Natural killer cell treated with Interleukin-12 subunit alpha and Interleukin-12 subunit beta and Interleukin-15 and Interleukin-18, amount 100 ng/mL, for 72 hours (primary cell): ENCODE measurements at places on chromosomes 4 and X. TPM values are rescaled to one million over a fixed set of nuclear protein-coding genes. Genes with fewer than 3 reads are reported as not detected.

DNA sequence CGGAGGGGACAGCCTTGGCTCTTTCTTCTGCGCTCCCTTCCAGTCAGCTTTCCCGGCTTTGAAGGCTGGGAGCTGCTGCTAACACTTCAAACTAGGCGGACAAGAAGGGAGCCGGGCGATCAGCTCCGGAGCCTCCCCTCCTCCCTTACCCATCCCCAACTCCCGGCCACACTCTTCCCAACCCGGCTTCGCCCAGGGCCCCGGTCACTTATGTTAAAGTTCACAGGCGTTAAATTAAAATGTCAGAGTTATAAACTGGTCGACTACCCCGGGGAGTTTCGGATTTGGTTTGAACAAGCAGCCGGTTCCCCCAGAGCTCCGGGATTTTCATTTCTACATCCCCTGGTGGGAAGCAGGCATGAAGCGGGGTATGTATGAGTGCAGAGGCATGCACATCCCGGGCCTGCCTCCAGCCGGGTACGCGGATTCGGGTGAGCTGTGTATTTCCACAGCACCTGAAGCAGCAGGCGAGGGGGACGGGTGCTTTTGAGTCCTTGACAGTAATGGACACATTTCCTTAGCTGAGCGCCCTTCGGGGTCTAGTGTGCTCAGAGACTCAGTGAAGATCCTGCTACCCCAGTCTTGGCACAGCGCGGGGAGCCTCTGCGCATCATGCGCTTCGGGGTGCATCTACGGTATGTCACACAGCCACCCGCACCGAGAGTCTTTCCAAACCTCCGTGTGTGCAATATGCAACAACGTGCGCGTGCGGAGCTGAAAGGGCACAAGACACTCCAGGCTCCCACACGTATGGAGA, 880 bp downstream of the UNC5C start:
- DNase-seq, result no peak
- H3K4me1 ChIP-seq, result peaks cover 5% of the 10 kb centered on the region

- no peaks in the 10 kb centered on the region for H3K4me1 ChIP-seq
- H3K27me3 ChIP-seq, result no peaks in the 10 kb centered on the region
- no peak overlapping the region for H3K4me3 ChIP-seq
Observed at GRCh38 chrX:142043196-142043595, 139.5 kb downstream of the MAGEC1 start.

DNA sequence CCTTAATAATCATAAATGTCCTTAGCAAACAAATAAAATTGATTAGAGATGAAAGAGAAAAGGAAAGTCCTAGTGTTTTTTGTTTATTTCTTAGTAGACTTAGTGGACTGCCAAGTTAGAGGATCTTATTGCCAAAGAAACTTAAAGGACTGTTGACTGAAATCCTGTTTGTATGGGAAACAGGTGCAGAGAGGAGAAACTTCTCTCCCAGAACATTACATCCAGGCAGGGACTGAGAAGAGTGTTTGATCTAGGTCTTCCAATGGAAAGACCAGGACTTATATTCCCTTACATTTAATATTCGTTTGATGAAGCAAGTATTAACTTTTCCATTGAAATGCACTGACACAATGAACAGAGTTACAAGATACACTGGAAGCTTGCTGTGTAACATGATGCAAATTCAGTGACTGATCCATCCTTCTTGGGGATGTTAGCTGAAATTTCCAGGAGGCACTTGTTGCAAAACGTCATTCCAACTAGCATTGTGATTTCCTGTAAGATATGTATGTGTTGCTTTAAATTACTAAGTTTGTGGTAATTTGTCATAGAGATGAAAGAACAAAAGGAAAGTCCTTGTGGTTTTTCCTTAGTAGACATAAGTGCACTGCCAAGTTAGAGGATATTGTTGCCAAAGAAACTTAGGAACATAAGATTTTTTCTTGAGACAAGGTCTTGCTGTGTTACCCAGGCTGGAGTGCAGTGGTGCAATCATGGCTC, 505.6 kb downstream of the STIM2 start:
- no peak overlapping the region for H3K4me3 ChIP-seq
- H3K4me1 ChIP-seq, result no peaks in the 10 kb centered on the region
- H3K27ac ChIP-seq, result no peak overlapping the region

GRCh38 chr4:16598597-16599206, 299.7 kb downstream of the LDB2 start:
- H3K4me1 ChIP-seq, result peaks cover 13% of the 10 kb centered on the region
- no peak overlapping the region for H3K27ac ChIP-seq
- DNase-seq, result no peak
- H3K4me3 ChIP-seq, result no peak overlapping the region
- H3K36me3 ChIP-seq, result no peaks in the 10 kb centered on the region
- H3K27me3 ChIP-seq, result no peaks in the 10 kb centered on the region

- H3K4me3 ChIP-seq, result peak overlapping the region; percentile 54
- peaks cover 18% of the 10 kb centered on the region for H3K4me1 ChIP-seq
- no peak for DNase-seq
Observed at GRCh38 chr4:106318511-106318910, 2.2 kb downstream of the AIMP1 start.

AFP gene
- total RNA-seq, result not detected

TIGD4 gene
- 0.36 TPM for total RNA-seq

GRCh38 chr4:173418639-173419038, 19.7 kb upstream of the SCRG1 start:
- no peaks in the 10 kb centered on the region for H3K4me1 ChIP-seq
- no peak overlapping the region for H3K4me3 ChIP-seq
- H3K27me3 ChIP-seq, result no peaks in the 10 kb centered on the region
- DNase-seq, result no peak
- no peaks in the 10 kb centered on the region for H3K36me3 ChIP-seq

FRG2 gene
- not detected for total RNA-seq

DNA sequence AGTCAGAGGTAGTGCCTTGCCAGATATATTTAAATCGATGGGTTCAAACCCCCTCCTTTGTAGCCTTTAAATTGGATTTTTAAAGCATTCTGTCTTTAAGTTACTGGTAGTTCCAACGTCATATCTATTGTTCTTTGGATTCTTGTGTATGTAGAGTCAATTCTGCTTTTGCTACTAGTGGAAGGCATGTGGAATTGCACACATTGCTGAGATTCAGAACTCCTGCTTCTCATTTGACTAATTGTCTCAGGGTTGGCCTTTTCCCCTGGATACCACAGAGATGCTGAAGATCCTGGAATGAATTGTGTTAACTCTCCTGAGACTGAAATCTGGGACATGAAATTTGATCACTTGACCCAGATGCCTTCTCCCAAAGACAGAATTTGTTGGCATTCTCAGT, 328.3 kb upstream of the RPS6KA3 start:
- H3K4me1 ChIP-seq, result no peaks in the 10 kb centered on the region
- H3K36me3 ChIP-seq, result no peaks in the 10 kb centered on the region
- H3K4me3 ChIP-seq, result no peak overlapping the region
- no peak for DNase-seq
- H3K27me3 ChIP-seq, result peaks cover 7% of the 10 kb centered on the region

NUDT6 gene
- 9.0 TPM for total RNA-seq

DNA sequence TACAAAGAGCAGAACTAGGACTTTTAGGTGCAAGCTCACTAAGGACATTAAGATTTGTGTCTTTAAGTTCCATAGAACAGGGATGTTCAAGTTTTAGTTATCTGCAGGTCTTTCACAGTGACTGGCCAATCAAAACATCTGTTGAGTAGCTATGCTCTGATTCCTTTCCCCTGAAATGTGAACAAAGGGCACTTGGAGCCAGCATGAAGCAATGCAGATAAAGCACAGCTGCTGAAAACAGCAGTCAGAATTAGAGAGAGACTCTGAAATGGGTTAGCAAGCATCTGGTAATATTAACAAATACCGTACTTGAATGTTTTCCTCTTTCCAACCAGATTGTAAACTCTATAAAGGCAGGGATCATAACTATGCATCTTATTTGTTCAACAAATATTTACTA, 276.9 kb downstream of the RAB28 start:
- H3K4me3 ChIP-seq, result no peak overlapping the region
- H3K27ac ChIP-seq, result no peak overlapping the region
- DNase-seq, result no peak
- no peaks in the 10 kb centered on the region for H3K4me1 ChIP-seq
- H3K36me3 ChIP-seq, result no peaks in the 10 kb centered on the region
- H3K27me3 ChIP-seq, result no peaks in the 10 kb centered on the region

- H3K36me3 ChIP-seq, result peaks cover 4% of the 10 kb centered on the region
- no peaks in the 10 kb centered on the region for H3K27me3 ChIP-seq
- peaks cover 17% of the 10 kb centered on the region for H3K4me1 ChIP-seq
- no peak for DNase-seq
- H3K4me3 ChIP-seq, result no peak overlapping the region
- H3K27ac ChIP-seq, result no peak overlapping the region
Observed at GRCh38 chr4:53314252-53314651, 51.6 kb downstream of the SCFD2 start.

SLC34A2 gene
- not detected for total RNA-seq

DNA sequence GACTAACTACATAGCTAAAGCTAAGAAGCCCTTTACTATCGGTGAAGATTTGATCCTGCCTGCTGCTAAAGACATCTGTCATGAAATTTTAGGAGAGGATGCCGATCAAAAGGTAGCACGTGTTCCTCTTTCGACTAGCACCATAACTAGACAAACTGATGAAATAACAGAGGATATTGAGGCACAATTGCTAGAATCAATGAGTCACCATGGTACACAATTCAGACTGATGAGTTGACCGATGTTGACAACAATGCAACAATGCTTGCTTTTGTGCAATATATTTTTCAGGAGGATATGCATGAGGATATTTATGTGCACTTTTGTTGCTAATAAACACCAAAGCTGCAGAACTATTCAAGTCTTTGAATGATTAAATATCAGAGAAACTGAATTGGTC, 24.3 kb downstream of the TBCK start:
- DNase-seq, result no peak
- no peak overlapping the region for H3K27ac ChIP-seq
- no peaks in the 10 kb centered on the region for H3K27me3 ChIP-seq
- H3K4me3 ChIP-seq, result no peak overlapping the region

DNA sequence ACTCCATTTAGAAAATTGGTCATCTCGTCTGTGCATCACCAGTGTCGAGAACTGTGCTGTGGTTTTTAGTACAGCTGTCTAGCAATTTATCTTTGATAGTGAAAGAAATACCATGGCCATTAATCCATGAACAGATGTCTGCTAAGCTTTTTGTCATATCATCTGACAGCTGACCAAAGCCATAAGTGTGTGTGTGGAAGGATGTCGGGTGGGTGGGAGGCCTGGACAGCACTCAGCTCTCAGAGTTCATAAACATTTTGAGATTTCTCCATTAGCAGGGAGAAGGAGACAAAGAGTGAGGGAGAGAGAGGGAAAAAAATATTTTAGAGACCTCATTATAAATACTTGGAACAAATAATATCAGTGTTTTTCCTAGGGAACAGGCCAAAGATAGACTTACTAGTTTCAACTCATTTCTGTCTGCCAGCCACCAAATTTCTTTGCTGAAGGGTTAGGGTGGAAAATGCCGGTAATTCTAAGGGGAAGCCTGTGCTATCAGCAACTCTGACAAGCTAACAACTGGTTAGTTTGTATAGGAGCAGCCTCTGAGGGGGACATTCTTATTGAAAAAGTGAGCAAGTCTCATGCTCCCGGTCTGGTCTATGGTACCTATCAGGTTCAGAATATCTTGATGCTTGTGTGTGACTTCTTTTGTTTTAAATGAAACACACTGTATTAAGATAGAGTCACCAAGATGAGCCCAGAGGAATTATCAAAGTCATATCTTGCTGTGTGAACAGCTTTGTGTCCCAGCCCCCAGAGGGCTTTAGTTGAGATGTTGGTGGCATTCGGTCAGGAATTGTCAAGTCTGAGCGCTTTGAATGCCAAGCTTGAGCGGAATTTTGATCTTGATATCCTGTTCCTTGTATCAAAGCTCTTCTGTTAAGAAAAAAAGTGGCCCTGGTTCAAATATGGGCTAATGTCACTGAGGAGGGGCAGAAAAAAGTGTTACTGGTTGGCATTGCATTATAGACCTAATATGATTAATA, 41.9 kb upstream of the PDLIM3 start:
- no peak overlapping the region for H3K27ac ChIP-seq
- H3K27me3 ChIP-seq, result peaks cover 27% of the 10 kb centered on the region
- no peak overlapping the region for H3K4me3 ChIP-seq
- H3K4me1 ChIP-seq, result no peaks in the 10 kb centered on the region
- no peaks in the 10 kb centered on the region for H3K36me3 ChIP-seq

DNA sequence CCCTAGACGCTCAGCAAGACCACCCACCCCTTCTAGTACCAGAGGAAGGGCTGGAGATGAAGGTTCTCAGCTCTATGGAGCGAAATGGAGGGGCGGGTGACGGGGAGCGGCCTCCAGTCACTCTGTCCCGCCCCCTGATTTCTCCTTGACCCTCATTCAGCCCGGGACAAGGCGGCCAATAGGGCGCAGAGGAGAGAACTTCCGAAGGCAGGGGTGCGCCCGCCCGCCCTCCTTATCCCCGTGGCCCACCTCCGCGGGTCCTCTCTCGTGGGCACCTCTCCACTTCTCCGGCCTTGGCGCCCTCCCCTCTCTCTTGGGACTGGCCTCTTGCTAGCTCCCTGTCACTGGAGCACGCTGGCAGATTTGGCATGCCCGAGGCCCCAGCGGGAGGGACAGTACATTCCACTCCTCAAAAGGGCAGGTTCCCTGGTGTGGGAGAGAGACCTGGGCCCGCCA, 1.1 kb upstream of the SEPTIN6 start:
- no peaks in the 10 kb centered on the region for H3K36me3 ChIP-seq
- no peak overlapping the region for H3K27ac ChIP-seq
- peaks cover 9% of the 10 kb centered on the region for H3K4me1 ChIP-seq
